Left forelimb (tissue), 1 donor: ENCODE measurements at places on chromosomes 5 and 9.

DNA sequence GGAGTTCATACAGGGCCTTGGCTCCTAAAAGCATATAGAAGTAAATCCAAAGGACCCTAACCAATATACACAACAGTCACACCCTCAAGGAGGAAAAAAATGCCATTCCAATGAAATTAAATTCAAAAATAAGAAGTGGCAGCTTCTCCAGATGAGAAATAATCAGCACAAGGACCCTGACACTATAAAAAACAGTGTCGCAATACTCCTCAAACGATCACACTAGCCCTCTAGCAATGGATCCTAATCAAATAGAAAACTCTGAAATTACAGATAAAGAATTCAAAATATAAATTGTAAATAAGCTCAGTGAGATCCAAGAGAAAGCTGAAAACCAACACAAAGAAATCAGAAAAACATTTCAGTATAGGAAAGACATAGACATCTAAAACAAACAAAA is 33.5 kb upstream of the HTR4 start:
- no peak for DNase-seq

DNA sequence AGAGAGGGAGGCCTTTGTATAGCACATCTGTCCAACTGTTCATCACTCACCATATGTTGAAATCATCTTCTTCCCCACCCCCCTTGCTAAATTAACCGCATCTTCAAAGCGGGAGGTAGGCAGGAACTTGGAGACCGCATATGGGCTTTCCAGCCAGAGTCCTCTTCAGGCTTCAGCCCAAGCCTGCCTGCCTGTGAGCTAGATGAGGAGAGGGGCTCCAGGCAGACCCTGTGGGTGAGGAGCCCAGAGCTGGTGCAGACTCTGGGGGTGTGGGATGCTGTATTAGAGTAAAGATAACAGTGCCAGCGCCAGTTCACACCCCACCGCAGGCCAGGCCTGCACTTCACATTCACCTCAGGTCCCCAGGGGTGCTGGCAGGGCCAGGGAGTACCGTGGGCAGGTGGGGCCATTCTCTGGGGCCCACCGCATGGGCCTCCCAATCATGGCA is 16.2 kb downstream of the PRRC2B start:
- no peak for DNase-seq

DNA sequence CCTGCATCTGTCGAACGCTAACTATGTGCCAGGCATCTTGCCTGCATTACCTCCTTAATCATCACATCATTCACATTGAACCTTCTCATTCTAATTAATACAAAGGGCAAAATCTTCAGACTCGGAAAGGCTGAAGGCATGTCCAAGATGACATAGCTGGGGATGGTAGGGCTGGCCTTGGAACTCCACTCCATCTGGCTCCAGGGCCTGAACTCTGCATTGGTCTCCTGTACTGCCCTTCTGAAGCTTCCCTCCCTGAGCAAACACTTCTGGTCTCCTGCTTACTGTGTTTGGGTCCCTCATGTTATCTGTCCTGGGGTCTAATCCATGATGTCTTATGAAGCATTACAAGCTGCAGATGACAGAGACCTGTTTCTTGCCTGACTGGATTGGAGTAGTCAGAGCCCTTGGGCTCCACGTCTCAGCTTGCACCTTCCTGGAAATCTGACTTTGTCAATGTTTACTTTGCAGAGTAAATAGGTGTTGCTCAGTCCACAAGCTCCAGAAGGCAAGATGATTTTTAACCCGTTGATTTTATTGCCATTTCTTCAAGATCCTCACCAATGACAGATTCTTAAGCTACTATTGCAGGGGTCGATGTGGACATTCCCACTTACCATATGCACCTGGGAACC is 106.1 kb downstream of the GALNT10 start:
- DNase-seq: no peak

DNA sequence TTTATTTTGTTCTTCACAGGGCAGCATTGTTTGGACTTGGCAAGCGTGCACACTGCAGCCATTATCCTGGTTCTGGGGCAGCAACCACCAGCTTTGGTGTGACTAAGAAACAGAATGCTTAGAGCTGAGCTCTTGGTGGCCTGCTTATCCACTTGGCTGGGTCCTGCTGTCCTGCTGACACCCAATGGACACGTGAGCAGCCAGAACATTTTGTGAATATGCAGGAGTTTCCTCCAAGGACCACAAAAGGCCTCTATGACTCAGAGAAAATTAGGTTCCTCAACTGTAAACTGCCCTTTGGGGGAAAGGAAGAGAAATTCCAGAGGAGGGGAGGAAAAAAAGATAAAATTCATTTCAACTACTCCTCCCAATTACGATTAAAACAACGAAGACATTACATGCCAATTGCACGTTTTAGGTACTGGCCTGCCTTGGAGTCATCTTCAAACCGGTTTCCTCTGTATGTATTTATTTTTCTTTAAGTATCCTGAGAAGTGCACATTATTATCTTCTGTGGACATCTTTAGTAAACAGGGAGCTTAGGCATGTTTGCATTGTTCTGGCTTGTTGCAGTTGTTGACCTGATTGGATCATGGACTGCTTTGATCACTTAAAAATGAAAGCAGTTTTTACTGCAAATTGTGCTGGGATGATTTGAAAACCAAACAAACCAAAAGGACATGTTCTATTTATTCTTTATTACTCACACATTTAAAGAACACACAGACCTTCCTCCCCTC is 82.3 kb upstream of the TLE4 start:
- no peak for DNase-seq

DNA sequence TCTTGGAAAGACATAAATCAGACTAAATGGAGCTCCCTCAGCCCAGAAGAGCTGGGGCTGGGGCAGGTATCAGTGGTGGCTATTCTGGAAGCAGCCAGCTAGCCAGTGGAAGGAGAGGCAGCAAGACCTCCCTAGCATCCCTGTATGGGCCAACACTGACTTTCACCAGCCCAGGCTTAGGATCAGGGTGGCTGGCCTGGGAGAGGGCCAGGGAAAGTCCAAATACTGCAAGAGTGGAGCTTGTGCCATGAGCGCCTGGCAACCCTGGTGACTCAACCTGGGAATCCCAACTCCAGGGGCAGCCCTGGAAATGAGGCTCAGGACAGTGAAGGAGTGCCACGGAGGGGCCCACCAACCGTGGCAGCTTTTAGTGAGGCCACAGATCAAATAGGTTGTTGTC is 7.6 kb upstream of the IRF1 start:
- DNase-seq: peak; percentile 61

DNA sequence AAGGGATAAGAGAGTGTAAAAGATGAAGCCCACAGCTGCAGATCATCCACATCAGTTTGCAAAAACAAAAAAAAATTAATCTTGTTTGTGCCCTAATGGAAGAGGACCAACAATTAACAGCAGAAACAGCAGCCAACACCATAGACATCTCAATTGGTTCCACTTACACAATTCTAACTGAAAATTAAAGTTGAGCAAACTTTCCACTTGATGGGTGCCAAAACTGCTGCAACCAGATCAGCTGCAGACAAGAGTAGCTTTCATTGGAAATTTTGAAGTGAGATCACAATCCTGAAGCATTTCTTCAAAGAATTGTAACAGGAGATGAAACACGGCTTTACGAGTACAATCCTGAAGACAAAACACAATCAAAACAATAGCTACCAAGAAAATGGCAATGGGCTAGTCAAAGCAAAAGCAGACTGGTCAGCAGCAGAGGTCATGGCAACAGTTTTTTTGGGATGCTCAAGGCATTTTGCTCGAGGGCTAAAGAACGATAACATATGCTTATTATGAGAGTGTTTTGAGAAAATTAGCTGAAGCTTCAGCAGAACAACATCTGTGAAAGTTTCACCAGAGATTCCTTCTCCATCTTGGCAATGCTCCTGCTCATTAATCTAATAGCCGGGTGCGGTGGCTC is 4.1 kb upstream of the RBM27 start:
- no peak for DNase-seq

GRCh38 chr5:150124111-150124557 is 31.5 kb downstream of the PDGFRB start:
- no peak for DNase-seq

DNA sequence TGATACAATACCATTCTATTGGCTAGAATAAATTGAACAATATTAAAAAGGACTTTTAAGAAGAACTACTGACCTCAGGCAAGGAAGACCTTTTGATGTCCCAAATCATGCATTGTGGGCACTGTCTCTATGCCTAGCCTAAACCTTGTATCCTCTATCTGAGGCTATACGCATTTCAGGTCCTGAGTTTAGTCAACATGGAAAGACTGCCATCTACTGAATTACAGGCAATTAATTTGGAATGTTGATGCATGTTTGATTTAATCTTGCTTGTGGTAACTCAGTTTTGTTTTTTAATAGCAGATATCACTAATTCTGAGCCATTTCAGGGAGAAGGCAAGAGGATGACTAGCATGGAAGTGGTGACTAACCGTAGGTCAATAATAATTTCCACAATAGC is 585.3 kb upstream of the CCNG1 start:
- no peak for DNase-seq

GRCh38 chr9:129874261-129875101 is 39.2 kb downstream of the USP20 start:
- no peak for DNase-seq

DNA sequence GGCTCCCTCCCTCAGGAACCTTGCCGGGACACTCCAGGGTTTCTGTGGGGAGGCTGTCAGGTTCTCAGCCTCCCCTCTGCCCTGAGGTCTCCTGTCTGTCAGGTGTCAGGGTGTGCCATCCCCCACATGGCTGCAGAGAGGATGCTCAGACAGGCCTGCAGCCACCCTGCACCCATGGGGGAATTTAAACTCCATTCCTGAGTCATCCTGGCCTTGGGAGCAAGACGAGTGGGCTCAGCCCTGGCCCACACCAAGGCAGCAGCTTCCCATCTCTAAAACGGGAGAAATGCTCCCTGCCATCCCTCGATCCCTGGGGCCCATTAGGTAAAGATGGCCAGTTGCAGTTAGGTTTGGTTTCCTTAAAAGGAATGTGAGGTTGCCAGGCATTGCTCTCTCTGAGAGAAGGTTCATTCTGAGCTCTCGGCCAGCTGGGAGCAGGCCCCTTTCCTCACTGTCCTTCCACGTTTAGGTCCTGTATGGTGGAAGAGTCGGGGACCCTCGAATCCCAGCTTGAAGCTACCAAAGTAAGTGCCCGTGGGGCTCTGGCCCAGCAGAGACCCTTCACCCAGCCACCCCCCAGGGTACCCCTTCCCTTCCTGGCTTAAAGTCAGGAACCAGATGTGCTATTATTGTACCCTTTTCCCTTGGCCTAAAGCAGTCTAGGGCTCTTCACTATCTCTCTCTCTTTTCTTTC is 26.6 kb downstream of the DYNC2I2 start:
- DNase-seq: no peak

DNA sequence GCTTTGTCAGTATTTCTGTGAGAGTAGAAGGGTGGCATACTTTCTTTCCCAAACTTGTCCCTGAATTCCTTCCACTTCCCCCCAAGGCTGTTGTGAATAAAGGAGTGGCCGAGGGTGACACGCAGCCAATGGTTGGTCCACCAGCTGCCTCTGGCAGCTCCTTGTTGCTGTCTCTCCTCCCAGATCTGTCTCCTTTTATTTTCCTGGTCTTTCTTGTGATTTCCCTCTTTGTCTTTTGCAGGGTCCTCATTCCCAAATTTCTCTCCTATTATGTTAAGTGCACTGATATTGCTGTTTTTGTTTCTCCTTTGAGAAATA is 137.5 kb upstream of the HMHB1 start:
- no peak for DNase-seq

DNA sequence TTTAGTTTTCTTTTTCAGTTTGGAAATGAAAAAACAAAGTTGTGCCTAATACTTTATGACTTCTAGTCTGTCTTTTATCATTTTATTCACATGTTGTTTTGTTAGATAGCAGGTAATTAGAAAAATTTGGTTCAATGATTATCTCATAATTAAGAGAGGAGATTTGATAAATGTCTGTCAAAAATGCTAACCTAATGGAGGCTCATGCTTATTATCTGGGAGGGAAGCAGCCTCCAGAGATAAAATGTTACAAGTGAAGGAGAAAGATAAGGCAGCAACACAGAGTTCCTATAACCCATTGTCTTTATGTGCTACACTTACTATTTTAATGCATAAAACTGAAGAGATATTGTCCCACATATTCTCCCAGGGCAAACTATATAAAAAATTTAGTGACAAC is 53.5 kb downstream of the SLC27A6 start:
- no peak for DNase-seq

DNA sequence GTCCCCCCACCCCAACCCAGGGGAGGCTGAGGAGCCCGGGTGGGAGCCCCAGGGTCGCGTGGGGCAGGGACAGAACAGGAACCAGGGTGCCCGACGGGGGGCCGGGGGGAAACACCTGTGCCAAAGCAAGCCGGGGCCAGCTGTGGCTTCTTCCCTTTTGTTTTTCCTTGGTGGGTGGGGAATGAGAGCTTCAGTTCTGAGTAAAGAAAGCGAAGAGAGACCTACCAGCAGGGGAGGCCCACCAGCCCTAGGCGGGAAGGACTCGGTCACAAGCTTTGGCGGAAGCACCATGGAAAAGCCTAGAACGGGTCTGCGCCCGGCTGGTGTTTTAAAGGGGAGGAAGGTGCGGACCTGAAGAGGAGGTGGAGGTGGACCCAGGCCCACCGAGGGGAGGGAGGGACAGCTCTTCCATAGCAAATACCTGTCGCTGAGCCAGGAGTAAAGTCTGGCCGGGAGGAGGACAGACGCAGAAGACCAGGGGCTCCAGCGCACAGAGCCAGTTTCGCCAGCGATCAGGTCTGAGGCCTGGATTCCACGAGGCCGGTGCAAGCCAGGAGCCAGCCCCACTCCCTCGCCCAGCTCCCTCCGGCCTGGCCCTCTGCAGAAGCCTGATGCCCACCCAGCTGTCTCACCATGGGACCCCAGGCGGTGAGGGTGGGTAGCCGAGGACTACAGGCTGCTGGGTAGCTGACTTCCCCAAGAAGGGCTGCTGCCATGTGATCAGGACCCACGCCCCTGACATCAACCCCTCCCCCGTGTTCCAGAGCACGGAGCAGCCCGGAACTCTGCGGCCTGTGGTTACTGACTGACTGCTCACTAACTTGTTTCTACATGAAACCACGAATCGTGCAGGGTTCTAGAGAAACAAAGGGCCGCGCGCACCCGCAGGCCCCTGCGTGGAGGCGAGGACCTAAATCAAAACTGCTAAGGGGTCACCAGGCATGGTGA is 849 bp upstream of the MGAT1 start:
- peak; percentile 69 for DNase-seq

GRCh38 chr5:114648940-114649339 is 287.1 kb downstream of the KCNN2 start:
- no peak for DNase-seq

DNA sequence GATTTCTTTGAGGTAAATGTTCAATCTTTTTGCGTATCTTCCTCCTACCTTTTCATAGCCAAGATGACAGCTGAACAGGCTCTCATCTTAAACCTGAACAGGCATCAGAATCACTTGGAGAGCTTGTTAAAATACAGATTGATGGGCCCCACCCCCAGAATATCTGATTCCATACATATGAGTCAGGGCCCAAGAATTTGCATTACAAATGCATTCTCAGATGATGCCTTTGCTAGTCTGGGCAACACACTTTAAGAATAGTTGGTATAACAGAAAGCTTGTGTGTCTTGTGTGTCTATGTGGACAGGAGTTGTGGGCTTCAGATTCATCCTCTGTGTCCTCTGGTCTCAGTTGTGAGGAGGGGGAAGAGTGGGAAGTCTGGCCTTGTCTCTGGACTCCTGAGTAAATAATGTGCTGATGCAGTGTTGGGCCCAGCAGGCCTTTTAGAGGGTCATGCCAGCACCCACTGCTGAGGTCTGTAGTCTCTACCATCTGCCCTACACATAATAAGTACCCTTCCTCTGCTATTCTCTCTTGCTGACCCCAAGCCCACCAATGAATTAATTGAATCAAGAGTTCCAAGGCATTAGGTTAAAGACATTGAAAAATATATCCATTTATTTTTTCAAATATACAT is 43.1 kb downstream of the PTCD2 start:
- no peak for DNase-seq
